ENCODE measurements at places on chromosomes 6 and 20.

GRCh38 chr20:34052414-34052813 lies 58.7 kb downstream of the RALY start:
- DNase-seq, result no peak

DNA sequence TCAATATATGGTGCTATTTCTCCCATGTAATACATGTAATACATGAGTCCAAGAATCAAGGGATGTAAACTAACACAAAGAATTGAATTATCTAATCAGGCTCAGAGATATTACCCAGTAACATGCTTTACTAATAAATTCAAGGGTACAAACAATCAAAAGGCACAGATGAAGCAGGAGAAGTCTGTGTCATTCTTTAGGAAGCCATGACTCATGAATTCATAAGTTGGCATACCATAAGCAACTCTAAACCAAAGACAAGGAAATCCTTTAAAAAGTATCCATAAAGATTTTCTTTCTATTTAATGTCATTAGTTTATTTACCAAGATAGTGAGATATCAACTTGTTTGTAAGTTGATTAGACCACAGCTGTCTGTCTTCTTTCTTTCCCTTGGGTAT lies 446.0 kb upstream of the IMPG1 start:
- no peak for DNase-seq

- DNase-seq, result no peak
Measured at GRCh38 chr20:21020659-21021471, 85.3 kb downstream of the LINC00237 start.

GRCh38 chr20:12875510-12875909 lies 133.3 kb upstream of the SPTLC3 start:
- no peak for DNase-seq

- DNase-seq, result no peak
Measured at GRCh38 chr6:5457983-5458683, 196.8 kb downstream of the FARS2 start.

DNA sequence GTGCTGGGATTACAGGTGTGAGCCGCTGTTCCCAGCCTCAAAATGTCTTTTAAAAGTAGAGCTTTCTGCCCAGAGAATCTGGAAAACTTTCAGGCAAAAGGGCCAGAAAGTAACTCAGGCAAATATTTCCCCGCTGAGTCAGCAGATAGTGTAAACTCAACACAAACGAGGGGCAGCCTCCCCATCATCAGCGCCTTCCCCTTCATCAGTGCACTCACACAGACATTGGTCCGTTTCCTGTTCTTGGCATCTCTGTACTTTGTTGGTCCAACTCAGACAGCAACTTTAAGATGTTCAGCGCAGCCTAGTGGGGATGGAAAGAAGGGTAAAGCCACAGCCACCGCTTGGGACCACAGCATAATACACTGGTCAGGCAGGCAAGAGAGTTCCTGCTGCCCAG lies 69.5 kb downstream of the CSE1L start:
- DNase-seq, result no peak

- no peak for DNase-seq
Measured at GRCh38 chr6:29491574-29491973, 3.8 kb upstream of the MAS1L start.

DNA sequence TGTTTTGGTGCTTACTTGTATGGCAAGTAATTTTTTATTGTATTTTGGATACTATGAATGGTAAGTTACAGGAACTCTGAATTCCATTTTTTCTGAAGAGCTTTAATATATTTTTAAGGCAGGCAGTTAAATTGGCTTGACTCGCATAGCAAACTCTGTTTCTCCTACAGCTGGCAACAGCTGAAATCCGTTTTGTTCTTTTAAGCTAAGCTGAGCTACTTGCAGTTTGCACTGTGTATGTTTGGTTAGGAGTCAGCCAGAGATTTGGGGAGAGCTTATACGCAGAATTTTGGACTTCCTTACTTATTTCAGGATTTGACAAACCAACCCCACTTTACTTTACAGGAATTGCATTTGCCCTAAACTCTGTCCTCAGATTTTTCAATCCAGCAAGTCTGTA lies 179.1 kb downstream of the COL19A1 start:
- DNase-seq, result no peak

- DNase-seq, result no peak
Measured at GRCh38 chr20:49237531-49237930, 18.3 kb downstream of the DDX27 start.

- peak; percentile 57 for DNase-seq
Measured at GRCh38 chr6:105211831-105212230, 32.0 kb upstream of the POPDC3 start.

GRCh38 chr6:145015739-145016558 lies 719.4 kb downstream of the EPM2A start:
- DNase-seq, result peak; percentile 89

DNA sequence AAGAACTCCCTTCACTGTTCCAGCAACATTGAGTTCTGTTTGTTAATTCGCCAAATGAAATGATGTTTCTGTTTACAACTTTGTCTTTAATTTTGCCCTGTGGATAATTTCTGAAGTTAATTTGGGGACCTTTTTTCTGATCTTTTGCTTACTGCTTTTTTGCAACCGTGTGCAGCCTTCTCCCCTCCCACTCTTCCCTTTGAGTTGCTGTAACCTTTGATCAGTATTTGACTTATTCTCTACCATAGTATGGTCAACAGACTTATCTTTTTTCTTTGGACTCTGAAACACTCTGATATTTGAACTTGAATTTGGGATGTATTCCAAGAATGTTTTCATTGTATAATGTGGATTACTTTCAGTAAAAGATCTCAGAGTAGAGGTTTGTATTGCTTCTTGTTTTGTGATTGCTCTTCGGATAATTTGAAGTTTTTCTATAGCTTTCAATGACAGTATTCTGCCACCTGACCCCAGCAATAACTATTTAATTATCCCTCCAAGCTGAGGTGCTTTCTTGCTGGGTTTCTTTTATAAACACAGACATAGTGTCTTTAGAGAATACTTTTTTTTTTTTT lies 46.2 kb downstream of the LRRN4 start:
- no peak for DNase-seq
